ENCODE measurements at places on chromosomes 6 and 20.

DNA sequence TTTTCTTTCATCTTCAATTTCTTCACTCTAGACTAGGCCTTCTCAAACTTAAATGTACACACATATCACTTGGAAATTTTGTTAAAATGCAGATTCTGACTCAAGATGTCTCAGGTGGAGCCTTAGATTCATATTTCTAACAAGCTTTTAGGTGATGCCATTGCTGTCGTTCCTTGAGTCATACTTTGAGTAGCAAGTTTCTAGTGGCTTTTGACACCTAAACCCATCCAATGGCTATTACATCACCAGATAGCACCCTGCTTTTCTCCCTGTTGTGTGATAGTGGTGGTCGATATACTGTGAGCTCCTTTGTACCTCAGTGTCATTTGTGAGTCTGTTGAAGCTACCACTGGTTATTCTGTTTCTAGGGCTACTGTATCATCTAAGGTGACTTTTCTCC is 34.8 kb upstream of the BAG2 start:
- DNase-seq: no peak

DNA sequence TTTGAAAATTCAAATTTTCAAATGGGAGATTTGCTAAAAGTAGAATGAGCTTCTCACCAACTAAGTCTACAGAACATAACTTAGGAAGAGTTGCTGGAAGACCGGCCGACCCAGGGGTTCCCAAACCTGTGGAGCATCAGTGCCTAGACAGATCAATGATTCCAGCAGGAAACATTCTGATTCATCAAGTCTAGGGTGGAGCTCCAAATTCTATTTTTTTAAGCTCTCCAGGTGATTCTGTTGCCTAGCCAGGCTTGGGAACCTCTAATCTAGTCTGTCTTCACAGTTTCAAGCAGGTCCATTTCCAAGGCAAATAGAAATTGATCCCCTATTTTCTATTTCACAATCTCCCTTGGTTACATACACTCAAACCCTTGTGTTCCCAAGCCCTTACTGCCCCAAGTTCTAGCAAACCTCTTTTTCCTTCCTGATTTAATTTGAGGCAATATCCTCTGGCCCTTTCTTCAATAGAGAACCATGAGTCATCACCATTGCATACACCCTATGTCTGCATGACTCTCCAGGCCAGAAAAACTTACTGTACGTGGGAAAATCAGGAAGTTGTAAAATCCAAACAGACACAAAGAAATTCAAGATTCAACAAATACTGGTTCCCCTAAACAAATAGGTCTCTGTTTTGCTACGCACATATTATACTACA is 8.9 kb downstream of the ATXN1 start:
- no peak for DNase-seq

- no peak for DNase-seq
Observed at GRCh38 chr20:25246182-25246999, 1.5 kb upstream of the PYGB start.

GRCh38 chr20:23086931-23087411 is 847 bp upstream of the CD93 start:
- DNase-seq: no peak
